ENCODE measurements at places on chromosomes 5 and 9.
A peak's percentile ranks its signal among the peaks of the same experiment; 100 is the strongest.

- no peak for DNase-seq
These were observed 243.8 kb upstream of the IRX1 start for GRCh38 chr5:3351581-3352442.

DNA sequence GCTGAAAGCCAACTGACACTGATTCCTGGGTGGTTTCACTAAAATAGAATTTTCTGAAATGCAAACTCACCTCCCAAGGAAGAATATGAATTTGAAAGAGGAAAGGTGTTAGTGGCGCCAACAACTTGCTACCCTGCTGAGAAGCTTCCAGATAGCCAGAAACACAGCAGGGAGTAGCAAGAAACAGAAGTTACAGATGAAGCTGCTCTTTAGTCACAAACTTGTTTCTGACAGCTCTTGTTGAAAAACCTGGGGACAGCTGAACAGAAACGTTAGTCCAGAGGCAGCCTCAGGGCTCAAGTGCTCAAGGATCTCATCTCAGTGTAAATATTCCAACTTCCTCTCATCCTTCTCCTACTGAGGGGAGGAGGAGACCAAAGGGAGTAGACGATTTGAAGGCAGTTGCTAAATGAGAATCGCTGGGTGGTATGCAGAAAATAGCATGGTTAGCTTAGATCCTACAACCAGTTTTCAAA, 184.1 kb downstream of the PDE4D start:
- no peak for DNase-seq

GRCh38 chr9:89024727-89025126, 33.5 kb downstream of the S1PR3 start:
- no peak for DNase-seq

- no peak for DNase-seq
These were observed 91.8 kb upstream of the MTAP start for GRCh38 chr9:21710548-21711191.

GRCh38 chr5:60586307-60586901, 113.6 kb downstream of the DEPDC1B start:
- DNase-seq, result peak; percentile 41

DNA sequence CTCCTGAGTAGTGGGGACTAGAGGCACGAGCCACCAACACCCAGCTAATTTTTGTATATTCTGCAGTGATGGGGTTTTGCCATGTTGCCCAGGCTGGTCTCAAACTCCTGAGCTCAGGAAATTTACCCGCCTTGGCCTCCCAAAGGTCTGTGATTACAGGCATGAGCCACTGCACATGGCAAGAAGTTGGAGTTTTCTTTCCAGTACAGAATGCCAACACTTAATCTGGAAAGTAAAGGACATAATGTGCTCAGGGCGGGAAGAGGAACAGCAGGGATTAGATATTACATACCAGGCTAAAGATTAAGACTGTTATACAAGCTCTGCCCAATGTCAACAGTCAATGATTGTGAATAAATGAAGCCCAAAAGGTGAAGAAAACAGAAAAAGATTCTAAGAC, 47.2 kb upstream of the AGXT2 start:
- DNase-seq, result no peak

DNA sequence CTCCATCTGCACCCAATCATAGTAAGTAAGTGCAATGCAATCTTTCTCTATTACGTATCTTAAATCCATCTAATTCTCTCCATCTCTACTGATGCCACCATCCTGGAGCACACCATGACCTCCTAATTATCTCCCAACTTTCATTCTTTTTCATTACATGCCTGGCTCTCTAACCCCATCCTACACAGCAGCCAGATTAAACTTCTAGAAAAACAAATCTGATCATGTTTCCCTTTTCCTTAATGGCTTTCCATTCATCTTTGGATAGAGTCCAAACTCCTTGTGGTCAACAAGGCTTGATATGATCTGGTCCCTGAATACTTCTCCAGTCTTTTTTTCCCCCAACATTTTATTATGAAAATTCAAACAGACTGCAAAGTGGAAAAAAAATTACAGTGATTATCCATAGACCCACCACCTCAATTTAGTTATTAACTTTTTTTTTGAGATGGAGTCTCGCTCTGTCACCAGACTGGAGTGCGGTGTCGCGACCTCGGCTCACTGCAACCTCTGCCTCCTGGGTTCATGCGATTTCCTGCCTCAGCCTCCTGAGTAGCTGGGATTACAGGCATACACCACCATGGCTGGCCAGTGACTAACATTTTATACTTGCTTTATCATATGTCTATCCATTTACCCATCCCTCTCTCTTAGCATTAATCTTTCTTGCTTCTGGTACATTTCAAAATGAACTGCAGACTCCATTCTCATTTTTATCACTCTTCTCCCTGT, 5.2 kb downstream of the PPP2R2B start:
- no peak for DNase-seq

DNA sequence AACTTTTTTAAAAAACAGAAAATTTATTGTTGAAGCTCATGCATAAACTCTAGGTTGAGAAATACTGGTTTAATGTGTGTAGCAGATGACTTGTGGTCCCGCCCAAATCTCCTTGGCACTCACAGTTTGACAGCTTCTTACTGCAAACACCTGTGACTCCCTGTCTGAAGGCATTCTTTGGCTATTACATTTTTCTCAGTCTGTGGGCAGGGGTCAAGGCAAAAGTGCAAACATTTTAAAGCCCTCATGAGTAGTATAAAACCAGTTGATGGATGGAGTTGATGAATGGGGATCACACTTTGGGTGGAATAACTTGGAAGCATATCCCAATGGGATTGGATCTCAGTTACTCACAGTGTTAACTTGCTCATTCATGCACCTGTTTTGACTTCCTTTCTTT, 1007.0 kb upstream of the NUDT12 start:
- DNase-seq, result no peak

GRCh38 chr5:172768573-172769341, 2.2 kb downstream of the DUSP1 start:
- no peak for DNase-seq

GRCh38 chr5:54307583-54307982, 2.8 kb downstream of the ARL15 start:
- DNase-seq, result no peak

- no peak for DNase-seq
These were observed 359.1 kb downstream of the ARHGEF28 start for GRCh38 chr5:73985145-73985544.

DNA sequence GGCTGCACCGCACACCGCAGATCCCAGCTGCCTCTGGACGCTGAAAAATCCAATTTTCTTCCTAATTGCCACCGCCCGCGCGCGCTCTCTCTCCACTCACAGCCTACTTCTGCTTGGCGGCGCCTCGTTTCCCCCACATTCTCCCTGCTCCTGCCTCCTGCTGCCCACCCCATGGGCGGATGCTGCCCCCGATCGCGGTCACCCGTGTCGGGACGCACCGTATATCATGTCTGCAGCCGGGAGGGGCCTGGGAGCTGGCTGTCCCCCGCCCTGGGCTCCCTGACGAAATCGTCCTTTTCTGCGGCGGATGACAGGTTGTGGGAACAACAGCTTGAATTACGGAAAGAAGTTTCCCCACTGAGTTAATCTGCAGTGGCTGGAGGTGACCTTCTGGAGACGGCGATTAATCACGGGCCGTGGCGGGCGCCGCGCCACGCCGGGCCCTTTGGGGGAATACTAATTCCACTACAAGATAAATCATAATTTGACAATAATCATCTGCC, 36.3 kb upstream of the PSD2 start:
- DNase-seq, result no peak

DNA sequence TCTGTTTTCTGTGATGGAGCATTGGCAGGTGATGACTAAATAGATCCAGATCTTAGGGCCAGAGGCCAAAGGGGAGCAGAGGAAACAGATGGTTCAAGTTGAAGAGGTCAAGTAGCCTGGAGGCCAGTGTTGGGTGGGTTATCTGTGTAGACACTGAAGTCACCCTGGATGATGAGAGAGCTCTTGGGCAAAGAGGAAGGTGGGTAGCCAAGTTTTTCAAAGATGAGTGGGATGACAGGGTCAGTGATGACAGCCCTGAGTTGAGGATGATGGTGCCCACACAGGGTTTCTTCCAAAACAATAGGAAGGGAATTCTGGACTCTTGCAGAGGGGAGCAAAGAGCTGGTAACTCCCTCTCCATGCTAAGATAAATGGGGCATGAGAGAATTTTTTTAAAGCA, 76.6 kb downstream of the CD180 start:
- DNase-seq, result no peak

GRCh38 chr9:99431103-99431502, 209.0 kb downstream of the SEC61B start:
- DNase-seq, result no peak

DNA sequence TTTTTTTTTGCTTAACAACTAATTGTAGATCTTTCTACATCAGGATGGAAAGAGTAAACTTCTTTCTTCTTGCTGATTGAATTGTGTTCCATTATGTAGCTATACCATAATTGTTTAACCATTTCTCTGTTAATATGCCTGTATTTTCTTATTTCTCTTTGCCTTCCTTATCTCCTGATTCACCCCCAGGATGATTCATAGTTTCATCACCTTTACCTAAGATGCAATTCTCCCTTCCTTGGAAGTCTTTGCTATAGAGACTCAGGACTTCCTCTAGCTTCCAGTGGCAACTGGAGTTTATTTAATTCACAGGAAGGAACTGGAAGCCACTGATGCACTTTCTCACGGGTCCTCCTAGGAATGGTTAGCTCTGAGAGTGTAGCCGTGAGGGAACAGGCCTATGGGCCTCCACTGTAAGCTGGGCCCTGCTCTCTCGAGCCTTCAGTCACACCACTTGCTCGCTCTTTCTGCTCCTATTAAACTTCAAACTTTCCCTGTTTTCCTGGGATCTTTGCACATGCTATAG, 83.1 kb downstream of the FGF1 start:
- DNase-seq, result no peak

- no peak for DNase-seq
These were observed 41.0 kb upstream of the FBN2 start for GRCh38 chr5:128579093-128579492.

DNA sequence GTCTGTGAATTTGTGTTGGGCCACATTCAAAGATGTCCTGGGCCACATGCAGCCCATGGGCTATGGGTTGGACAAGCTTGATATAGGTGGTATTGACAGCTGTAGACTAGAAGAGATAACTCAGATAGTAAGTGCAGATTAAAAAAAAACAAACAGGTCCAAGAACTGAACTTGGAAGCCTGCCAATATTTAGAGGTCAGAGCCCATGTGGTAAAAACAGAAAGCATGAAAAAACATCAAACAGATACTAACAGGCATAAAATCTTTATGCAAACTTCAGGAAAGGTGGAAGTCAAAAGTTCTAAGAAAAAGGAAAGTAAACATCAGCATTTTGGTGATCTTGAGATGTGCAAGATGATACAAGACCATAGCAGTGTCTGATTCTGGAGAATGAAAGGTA, 155.1 kb upstream of the NR4A3 start:
- no peak for DNase-seq

DNA sequence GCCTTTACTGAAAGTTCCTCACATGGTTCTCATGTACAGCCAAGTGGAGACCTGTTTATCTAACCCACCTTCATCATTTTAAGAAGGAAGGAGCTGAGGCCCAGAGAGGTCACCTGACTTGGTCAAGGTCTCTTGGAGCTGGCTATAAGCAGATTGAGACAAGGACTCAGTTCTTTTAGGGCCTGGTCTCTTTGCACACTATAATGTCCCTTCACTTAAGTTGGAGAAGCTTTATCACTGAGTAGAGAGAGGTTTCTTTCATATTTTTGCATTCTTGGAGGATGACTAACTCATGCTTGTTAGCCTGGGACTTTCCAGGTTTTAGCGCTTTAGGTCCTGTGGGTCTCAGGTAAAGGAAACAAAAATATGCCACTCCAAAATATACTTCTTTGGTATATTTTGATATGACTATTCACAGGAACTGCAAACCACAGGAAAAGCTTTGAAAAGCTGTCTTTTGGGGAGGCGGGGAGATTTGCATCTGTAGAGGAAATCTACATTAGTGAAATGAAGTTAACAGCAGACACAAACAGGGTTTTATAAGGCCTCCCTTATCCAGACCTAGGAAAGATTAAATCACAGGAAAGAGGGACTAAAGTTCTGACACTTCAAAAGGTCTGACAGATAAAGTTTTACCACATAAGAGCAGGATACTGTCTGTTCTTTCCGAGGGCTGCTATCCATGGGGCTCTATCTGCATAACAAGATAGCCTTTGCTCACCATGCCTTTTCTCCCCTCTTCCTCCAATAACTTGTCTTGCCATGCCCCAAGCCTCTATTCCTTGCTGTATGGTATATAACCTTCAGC, 95.8 kb upstream of the ANKRD55 start:
- no peak for DNase-seq

DNA sequence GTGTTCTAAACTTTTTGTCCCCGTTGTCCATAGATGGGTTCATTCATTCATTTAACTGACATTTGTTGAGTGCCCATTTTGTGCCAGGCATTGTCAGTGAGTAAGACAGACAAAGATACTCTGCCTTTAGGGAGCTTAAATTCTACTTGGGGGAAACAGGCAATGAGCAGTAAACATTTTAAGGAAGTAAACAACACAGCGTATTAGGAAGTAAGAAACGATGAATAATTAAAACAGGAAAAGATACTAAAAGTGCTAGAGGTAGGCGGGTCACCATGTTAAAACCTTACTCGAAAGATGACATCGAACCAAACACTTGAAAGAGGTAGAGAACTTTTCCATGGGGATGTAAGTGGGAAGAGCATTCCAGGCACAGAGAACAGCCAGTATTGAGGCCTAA, 5.5 kb upstream of the MAML1 start:
- DNase-seq, result no peak

DNA sequence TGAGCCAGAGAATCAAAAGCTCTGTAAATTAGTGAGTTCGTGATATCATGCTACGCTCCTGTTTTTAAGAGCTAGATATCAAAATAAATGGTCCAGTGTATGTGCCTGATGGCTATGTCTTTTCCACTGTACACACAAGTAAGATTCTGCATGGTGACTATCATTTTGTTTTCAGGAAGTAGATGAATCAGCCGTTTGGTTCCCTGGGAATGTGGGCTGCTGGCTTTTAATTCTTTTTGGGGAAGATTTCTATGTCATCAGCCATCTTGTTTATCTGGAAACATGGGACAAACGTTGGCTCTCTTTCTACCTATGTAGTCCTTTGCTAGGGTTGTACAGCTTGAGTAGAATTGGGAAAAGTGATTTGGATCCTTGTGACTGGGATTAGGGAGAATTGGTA, 126.7 kb downstream of the GRIA1 start:
- no peak for DNase-seq
